Endothelial cell of umbilical vein (primary cell): ENCODE measurements at places on chromosomes 7 and 10. TPM values are rescaled to one million over a fixed set of nuclear protein-coding genes. Genes with fewer than 3 reads are reported as not detected.

DNA sequence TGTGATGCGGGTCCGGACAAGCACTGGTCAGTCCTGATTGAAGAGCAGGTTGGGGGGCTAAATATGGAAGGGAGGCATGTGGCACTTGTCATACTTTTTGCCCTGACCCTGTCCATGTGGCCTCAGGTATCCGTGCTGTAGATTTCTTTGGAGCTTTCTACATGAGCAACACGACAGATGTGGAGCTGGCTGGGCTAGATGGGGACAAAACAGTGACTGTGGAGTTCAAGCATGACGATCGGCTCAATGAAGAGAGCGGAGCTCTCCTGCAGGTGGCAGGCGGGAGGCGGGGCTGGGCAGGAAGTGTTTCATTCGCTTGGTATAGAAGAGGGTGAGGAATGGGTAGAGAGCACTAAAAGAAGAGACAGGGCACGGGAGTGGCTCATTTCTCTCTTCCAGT, 13.0 kb upstream of the CHCHD1 start:
- H3K4me3 ChIP-seq, result no peak overlapping the region
- peaks cover 31% of the 10 kb centered on the region for H3K36me3 ChIP-seq
- no peaks in the 10 kb centered on the region for H3K27me3 ChIP-seq
- DNase-seq, result no peak
- no peak overlapping the region for H3K27ac ChIP-seq

GRCh38 chr10:112382515-112383235, 8.8 kb downstream of the ACSL5 start:
- no peak for DNase-seq
- H3K36me3 ChIP-seq, result no peaks in the 10 kb centered on the region
- no peak overlapping the region for H3K27ac ChIP-seq
- peaks cover 23% of the 10 kb centered on the region for H3K4me1 ChIP-seq

- H3K27me3 ChIP-seq, result peaks cover 2% of the 10 kb centered on the region
- no peak for DNase-seq
- H3K4me3 ChIP-seq, result no peak overlapping the region
Measured at GRCh38 chr7:55308186-55308929, 56.8 kb upstream of the LANCL2 start.

GRCh38 chr7:25391961-25392587, 163.8 kb upstream of the NPVF start:
- no peak overlapping the region for H3K27ac ChIP-seq
- no peaks in the 10 kb centered on the region for H3K4me1 ChIP-seq

The ANKRD2 gene
- 1.6 and 2.3 TPM in 2 replicates for total RNA-seq
